Foreskin keratinocyte (primary cell): ENCODE measurements at places on chromosomes 12 and 14. TPM values are rescaled to one million over a fixed set of nuclear protein-coding genes. Genes with fewer than 3 reads are reported as not detected.

DNA sequence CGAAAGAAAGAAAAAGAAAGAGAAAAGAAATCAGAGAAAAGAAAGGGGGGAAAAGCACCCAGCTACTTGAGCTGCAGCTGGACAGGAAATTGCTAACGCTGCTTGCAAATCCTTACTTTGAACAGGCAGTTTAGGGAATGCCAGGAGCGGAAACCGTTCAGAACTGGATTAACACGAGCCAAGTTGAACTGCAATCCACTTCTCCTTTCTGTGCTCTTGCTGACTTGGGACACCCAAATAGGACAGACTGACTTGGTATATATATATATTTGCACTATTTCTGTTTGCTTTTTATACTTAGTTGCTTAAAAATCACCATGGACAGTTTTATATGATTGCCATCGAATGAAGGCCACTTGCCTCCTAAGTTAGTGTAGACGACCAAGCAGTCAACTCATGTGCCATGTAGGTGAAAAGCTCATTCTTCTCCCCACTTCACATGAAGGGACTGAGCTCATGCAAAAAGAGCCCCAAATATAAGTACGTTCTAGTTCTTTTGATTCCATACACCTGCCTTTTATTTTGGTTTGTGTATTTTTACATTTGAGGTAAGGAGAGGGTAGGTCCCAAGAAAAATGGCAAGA, 5.5 kb downstream of the DUSP6 start:
- peak; percentile 60 for DNase-seq

DNA sequence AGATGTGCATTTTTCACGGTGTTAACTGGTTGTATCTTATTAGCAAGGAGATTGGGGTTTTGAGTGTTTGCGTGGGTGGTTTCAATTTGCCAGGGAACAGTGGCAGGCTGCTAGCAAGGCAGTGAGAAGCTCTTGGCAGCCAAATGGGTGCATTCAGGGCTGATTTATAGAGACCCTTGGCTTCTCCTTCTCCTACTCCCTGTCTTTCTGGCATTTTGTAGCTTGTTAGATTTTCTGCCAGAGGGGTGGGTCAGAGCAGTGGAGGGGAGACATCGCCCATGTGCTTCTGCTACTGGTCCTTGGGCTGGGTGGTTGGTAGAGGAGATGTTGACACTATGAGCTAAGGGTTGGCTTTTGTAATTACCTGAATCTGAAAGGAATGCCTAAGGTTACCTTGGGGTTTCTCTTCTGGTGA, 9.6 kb downstream of the CALM1 start:
- no peak for DNase-seq

GRCh38 chr12:88638388-88638787, 58.1 kb upstream of the KITLG start:
- DNase-seq, result no peak

DNA sequence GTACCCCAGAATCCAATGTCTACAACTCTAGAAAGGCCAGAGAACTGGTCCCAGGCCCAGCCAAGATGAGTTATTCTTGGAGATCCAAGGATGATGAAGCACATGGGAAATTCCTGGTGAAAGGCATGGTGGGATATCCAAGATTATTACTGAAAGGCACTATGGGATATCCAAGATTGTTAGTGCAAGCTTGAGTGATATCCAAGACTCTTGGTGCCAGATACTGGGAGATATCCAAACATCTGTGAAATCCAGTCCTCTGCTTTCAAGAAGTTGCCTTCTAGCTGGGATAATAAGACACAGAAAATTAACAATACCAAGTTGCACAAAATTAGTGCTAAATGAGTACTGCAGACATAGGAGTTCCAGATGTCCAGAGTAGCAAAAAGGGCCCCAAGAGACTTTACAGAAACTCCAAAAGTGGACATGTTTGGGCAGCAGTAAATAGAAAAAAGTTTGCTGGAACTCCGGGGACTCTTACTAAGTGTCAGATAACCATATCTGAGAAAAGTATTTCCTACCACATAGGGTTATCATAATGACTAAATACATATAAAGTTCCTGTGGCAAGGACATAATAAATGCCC, 34.6 kb downstream of the PHLDA1 start:
- peak; percentile 42 for DNase-seq

DNA sequence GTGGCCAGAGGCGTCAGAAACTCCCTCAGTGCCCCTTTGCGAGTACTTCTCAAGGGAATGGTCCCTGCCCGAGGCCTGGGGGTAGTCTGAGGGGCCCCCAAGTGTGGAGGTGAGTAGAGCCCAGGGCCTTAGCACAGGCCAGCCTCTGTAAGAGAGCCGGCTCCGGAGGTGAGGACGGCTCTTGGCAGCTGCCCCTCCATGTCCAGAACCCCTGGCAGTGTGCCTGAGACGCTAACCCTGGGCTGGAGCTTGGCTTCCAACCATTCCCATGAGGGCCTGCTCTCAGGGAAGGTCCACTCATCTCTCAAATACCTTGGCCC, 61.7 kb downstream of the PRMT8 start:
- DNase-seq, result no peak

Gene LTBP2
- total RNA-seq, result 78.2 and 131 TPM in 2 replicates

Gene MAP1LC3B2
- total RNA-seq, result 0.54 and 1.1 TPM in 2 replicates
